ENCODE measurements at places on chromosomes 2 and 18.

DNA sequence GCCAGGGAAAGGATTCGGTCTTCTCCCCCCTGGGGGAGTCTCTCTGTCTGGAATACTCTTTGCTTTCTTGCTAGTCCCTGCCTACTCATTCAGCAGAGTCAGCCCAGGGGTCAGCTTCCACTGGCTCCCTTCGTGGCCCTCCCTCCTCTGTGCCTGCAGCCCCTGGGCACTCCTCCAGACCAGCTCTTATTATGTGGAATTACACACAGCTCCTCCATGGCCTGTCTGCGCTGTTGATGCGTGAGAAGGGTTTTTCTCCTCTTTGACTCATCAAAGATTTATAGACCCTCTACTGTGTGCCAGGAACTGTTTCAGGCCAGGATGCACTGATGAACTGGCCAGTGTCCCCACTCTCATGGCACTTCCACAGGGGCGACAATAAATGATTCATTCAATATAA lies 44.4 kb downstream of the ST8SIA5 start:
- DNase-seq: no peak

DNA sequence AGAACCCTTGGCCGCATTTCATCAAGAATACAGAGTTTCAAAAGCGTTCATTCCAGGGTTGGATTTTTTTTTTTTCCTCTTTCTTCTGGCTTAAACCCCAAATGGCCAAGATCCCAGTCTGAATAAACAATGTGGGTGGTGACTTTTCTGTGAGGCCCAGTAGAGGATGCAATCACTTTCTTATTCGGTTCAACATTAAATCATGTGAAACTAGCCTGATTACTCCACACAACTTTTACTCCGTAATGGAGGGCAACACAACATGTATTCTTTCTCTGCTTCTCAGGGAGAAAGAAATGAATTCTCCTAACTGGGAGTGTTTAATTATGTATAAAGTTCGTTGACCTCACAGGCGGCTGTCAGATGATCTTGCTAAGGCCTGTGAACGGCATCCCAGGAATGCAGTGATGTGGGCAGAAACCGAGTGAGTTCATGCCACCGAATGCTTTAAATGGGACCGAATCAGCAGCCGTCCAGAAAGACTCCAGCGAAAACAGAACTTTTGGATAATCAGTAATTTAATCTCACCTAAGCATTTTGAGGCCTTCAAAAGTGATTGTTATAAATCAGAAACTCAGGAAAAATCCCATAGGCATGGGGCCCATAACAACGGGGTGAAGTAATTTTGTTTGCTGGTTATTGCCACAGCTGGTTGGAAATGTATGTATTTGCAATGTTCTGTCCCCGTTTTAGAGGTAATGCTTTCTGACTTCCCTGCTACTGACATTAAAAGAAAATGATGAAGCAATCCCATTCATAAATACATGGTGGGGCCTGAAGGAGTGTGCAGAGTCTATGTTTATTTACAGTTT lies 81.5 kb downstream of the BCL2 start:
- no peak for DNase-seq

DNA sequence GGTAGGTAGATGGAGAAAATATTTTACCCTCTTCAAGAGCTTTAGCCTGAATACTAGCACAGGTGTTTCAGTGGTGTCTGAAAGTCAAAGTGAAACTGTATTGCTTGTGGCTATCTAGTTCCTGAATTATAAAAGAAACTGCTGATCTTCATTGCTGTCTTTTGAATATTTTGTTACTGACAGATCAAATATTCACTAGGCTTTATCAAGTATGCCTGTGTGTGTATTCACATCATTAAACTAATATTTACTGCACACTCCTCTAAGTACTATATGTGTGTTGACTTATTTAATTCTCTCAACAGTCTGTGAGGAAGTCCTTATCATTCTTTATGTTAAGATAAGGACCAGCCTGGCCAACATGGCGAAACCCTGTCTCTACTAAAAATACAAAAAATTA lies 139.6 kb downstream of the SOCS6 start:
- no peak for DNase-seq

DNA sequence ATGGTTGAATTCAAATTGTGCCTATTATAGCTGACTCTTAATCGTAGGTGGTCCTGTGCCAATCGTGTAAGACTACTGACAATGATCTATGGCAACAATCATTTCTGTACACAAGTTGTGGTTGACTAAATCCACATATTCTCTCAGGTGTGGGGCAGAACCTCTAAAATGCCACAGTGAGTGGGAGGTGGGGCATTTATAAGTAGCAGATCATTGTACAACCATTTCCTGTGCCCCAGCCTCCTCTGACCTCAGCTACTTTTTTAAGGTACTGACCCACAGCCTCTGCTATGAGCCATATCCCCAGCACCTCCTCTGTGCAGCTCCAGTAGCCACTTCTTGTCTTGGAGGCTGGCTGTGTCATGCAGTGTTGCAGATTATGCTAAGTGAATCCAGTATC lies 48.6 kb upstream of the RAPH1 start:
- DNase-seq: no peak

GRCh38 chr2:50396298-50396631 lies 635.7 kb downstream of the NRXN1 start:
- no peak for DNase-seq

- no peak for DNase-seq
These were observed 58.9 kb upstream of the ZNF516 start for GRCh38 chr18:76553715-76554546.

DNA sequence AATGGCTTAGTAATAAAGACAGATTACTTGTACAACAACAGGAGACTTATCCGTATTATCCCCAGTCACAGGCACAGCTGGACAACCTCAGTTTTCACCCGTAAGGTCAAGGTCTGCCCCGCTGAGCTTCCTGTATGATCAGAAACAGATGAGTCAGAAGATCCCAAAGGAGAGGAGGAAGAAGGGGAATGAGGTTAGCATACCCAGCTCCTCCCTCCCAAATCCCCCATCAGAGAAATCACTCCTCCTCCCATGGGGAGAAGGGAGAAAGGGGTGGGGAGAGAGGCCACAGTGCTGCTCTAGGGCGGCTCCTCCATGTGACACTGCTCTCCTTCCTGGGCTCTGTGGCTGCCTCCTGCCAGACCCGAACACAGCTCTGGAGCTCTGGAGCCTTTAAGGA lies 53.8 kb upstream of the SPTBN1 start:
- no peak for DNase-seq

DNA sequence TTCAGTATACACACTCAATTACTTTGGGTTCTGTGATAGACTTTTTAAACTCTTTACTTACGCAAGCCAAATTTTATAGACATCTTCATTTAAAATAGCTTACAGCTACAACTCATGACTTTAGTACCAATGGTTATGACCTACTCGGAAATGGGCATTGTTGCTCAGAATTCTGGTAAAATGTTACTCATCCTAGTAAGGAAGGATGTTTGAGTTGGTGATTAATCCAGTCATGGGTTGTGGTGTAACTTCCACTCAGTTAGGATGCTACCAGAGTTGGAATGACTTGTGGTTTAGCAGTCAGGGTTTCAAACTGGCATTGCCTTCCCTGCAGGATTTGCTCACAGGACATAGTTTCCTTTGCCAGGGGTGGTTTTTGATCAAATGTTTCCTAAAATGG lies 7.4 kb upstream of the NPC1 start:
- DNase-seq: no peak
